ENCODE measurements at places on chromosomes 4 and X.

DNA sequence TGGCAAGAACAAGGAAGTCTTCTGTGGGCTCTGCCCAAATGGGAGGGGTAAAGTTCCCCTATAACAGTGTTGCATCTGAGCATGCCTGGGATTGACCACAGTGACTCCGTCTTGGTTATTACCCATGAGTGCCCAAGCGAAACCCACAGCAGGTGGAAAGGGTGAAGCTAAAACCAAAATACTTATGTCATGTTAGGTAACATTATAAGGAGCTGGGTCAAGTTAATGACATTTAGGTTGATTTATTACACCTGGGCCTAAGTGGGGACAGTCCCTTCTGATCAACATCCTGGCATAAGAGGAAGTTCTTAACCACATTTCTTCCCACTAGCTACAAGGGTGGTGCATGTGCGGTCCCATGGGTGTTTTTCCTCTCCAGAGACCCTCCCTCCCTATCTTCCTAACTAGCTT lies 1.3 kb upstream of the ZNF732 start:
- DNase-seq = no peak

DNA sequence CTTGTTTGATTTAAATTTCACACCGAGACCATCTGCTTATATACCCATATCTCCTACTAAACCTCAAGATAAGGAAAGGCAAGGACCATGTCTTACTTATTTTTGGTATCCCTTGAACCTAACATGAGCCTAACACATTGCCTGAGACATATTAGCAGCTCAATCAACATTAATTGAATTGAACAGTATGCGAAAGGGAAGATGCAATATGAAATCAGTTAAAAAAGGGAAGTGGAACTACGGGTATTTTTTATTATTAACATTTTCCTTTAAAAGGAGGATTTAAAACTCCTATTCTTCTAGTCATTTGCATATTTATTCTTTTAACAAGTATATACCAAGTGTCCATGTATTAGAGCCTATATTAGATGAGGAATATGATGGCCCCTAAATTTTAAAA lies 197.0 kb downstream of the CAMK2D start:
- no peak for DNase-seq

DNA sequence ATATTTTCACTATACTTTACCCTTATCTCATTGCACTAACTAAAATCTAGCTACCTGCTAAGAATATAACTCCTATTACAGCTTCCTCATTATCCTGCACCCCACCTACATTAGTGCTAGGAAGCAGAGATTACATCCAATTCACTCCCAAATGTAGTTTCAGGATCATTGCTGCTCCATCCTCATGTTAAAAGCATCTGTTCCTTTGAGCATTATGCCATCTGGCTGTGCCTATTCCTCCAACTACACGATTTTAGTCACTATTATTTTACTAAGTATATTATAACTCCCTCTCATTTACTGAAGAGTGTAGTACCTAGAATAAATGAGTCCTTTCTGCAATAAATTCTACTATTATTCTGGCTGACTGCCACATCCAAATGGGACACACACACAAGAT lies 1586.9 kb downstream of the TECRL start:
- DNase-seq = no peak

GRCh38 chrX:134426281-134426680 lies 33.7 kb upstream of the HPRT1 start:
- DNase-seq = no peak

DNA sequence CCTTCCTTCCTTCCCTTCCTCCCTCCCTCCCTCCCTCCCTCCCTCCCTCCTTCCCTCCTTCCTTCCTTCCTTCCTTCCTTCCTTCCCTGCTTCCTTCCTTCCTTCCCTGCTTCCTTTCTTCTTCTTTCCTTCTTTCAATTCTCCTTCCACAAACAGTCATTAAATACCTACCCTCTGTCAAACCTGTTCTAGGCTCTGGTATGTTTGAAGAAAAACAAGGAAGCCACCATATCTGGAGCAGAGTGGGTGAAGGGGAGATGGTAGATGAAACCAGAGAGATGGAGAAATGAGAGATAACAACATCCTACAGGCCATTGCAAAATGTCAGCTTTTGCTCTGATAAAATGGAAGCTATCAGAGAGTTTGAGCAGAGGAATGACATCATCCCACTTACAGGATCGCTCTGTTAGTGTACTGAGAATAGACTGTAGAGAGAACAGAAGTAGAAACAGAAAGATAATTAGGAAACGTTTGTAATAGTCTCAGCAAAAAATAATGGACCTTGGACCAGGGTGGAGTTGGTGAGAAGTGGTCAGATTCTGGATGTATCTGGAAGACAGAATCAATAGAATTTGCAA lies 334.0 kb downstream of the STIM2 start:
- DNase-seq = no peak

Measured in NCI-H748 treated with DMSO at 0.1 percent for 48 hours (cell line).